ENCODE measurements at places on chromosomes 7 and 10. TPM values are rescaled to one million over a fixed set of nuclear protein-coding genes. Genes with fewer than 3 reads are reported as not detected.
A peak's percentile ranks its signal among the peaks of the same experiment; 100 is the strongest.

GRCh38 chr10:58590152-58590840, 77.6 kb downstream of the BICC1 start:
- DNase-seq = peak; percentile 55
- H3K27ac ChIP-seq = no peak overlapping the region
- no peaks in the 10 kb centered on the region for H3K4me1 ChIP-seq
- H3K27me3 ChIP-seq = no peaks in the 10 kb centered on the region
- no peaks in the 10 kb centered on the region for H3K36me3 ChIP-seq

Gene CEP55
- 6.0 TPM for polyA plus RNA-seq

Gene H2BK1
- polyA plus RNA-seq = not detected

DNA sequence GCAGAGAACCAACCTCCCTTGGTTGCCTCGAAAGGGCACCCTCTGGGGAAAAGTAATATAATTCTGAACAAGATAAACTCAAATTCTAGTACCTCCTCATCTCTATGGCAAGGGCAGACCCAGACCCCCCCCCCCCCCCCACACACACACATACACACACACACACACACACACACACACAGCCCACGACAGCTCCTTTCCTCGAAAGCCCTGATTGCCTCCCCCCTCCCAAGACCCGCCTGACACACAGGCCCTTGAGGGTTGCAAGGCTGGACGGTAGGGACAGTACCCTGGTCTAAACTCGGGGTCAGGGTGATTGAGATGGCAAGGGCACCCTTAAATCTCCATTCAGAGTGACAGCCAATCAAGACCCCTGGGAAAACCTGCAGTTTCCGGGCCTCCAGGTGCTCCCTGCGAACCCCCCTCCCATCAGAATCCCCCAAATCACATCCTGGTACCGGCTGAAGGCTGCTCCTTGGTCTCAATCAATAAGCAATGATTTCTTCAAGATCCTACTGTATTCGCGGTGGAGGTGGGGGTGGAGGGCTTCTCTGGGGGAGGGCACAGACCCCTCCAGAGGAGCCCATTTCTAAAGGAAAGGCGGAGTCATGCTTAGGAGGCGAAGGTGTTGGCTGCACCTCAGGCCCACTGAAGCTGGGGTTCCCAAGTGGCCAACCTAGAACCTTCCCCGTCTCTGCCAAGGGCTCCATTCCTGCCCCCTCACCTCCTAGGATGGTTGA, 100.7 kb downstream of the HIP1 start:
- peak overlapping the region; percentile 71 for H3K27ac ChIP-seq
- H3K4me3 ChIP-seq = peak overlapping the region; percentile 67
- peaks cover 3% of the 10 kb centered on the region for H3K36me3 ChIP-seq
- no peaks in the 10 kb centered on the region for H3K27me3 ChIP-seq
- peaks cover 32% of the 10 kb centered on the region for H3K4me1 ChIP-seq

Gene SFTPA1
- polyA plus RNA-seq = not detected

Gene RBM20
- 2.2 TPM for polyA plus RNA-seq

GRCh38 chr10:51103554-51104217, 29.4 kb downstream of the PRKG1 start:
- no peaks in the 10 kb centered on the region for H3K4me1 ChIP-seq
- H3K27ac ChIP-seq = no peak overlapping the region
- no peaks in the 10 kb centered on the region for H3K27me3 ChIP-seq
- DNase-seq = no peak
- H3K4me3 ChIP-seq = no peak overlapping the region

- no peak for DNase-seq
- no peaks in the 10 kb centered on the region for H3K27me3 ChIP-seq
These were observed 58.7 kb downstream of the CYP51A1 start for GRCh38 chr7:92075455-92076158.

DNA sequence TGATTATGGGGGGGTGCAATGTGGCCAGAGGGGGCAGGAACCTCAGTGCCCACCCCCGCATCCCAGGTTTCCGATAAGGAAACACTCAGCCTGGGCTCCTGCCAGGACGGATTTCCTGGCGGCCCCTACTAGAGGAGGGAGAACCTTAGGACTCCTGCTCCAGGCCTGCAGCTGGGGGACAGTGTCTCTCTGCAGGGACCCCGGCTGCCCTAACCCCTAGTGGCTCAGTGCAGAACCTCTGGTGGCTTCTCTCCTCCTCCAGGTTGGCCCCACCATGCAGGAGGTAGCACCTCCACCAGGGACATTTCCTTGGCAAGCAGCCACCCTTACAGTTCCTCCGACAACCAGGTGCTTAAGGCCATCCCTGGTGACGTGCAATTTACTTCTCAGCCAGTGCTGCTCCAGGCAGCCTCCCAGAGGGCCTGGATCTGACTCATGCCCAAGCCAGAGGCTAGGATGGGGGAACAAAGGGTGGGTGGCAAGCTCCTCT, 31.9 kb downstream of the SH2B2 start:
- H3K4me1 ChIP-seq = peaks cover 6% of the 10 kb centered on the region
- no peak overlapping the region for H3K4me3 ChIP-seq
- H3K27me3 ChIP-seq = no peaks in the 10 kb centered on the region
- DNase-seq = no peak
- H3K27ac ChIP-seq = no peak overlapping the region

- no peak overlapping the region for H3K27ac ChIP-seq
- H3K36me3 ChIP-seq = no peaks in the 10 kb centered on the region
- DNase-seq = no peak
- no peaks in the 10 kb centered on the region for H3K4me1 ChIP-seq
- no peak overlapping the region for H3K4me3 ChIP-seq
These were observed 548.2 kb upstream of the PFKP start for GRCh38 chr10:2519139-2519538.

Gene UNCX
- polyA plus RNA-seq = 3.9 TPM

DNA sequence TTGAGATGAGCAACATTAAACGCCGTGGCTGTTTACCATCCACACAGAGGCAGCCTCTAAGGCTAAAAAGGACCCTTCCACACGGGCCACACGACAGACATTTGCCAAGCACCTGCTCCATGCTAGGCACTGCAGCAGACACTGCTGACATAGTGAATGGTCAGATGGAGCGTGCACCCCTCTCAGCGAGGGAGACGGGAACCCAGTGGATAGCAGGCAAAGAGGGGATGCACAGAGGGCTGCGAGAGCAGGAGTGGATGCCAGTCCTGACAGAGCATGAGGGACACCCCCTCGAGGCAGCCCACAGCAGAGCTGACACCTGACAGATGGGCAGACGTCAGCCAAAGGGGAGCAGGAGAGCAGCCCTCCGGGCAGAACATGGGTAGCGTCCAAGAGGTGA, 5.6 kb upstream of the STK32C start:
- no peak for DNase-seq

DNA sequence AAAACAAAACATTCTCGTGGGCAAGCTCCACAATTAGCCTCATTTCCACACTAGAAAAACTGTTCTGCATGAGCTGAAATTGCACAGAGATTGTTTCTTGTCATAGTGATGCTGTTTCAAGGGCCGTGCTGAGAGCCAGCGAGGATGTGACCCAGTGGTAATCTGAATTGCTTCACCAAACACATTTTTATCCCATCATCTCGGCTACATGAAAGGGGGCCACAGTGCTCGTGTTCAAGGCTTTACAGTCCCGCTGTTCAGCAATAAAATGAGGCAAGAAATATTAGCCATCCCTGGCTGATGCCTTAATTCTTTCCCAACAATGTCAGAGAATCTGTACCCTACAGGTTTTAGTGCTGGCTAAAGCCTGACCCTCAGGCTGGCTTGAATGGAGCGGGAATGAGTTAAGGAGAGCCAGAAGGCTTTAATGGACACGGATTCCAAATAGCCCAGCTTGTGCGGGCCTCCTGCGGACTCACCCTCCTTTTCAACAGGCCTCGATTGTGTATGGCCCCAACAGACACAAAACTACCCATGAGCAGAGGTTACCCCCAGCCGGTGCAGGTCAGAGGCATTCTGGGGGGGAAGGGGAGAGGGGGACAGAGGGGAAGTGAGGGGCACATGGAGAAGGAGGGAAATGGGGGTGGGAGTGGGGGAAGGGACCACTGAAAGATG, 2.0 kb upstream of the GDF10 start:
- peak; percentile 60 for DNase-seq
- no peak overlapping the region for H3K4me3 ChIP-seq
- no peaks in the 10 kb centered on the region for H3K36me3 ChIP-seq
- peaks cover 29% of the 10 kb centered on the region for H3K27me3 ChIP-seq
- H3K27ac ChIP-seq = no peak overlapping the region
- H3K4me1 ChIP-seq = peaks cover 39% of the 10 kb centered on the region

DNA sequence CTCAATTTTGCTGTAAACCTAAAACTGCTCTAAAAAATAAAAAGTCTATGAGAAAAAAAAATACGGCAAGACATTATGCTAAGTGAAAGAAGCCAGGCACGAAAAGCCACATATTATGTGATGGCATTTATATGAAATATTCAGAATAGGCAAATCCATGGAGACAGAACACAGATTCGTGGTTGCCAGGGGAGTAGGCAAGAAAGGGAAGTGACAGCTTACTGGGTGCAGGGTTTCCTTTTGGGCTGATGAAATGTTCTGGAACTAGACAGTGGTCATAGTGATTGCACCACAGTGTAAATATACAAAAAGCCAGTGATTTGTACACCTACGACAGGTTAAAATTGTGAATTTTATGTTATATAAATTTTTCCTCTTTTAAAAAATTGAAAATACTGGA, 41.3 kb upstream of the GLI3 start:
- no peak overlapping the region for H3K4me3 ChIP-seq
- no peak for DNase-seq
- no peaks in the 10 kb centered on the region for H3K36me3 ChIP-seq
- H3K27me3 ChIP-seq = no peaks in the 10 kb centered on the region
- H3K27ac ChIP-seq = no peak overlapping the region

Gene CDH23
- 21.5 TPM for polyA plus RNA-seq

GRCh38 chr10:68560943-68561864, 1.1 kb downstream of the TET1 start:
- DNase-seq = no peak
- H3K36me3 ChIP-seq = no peaks in the 10 kb centered on the region
- peak overlapping the region; percentile 69 for H3K4me3 ChIP-seq
- H3K27ac ChIP-seq = peak overlapping the region; percentile 79
- H3K27me3 ChIP-seq = peaks cover 10% of the 10 kb centered on the region
- H3K4me1 ChIP-seq = peaks cover 11% of the 10 kb centered on the region

GRCh38 chr7:99387912-99388311, 13.4 kb downstream of the ARPC1B start:
- H3K27me3 ChIP-seq = no peaks in the 10 kb centered on the region
- no peak overlapping the region for H3K27ac ChIP-seq
- peaks cover 34% of the 10 kb centered on the region for H3K36me3 ChIP-seq
- peaks cover 11% of the 10 kb centered on the region for H3K4me1 ChIP-seq

GRCh38 chr7:44461387-44461786, 29.1 kb downstream of the NUDCD3 start:
- DNase-seq = no peak
- H3K36me3 ChIP-seq = peaks cover 3% of the 10 kb centered on the region
- no peak overlapping the region for H3K4me3 ChIP-seq
- no peaks in the 10 kb centered on the region for H3K4me1 ChIP-seq
- no peak overlapping the region for H3K27ac ChIP-seq
- no peaks in the 10 kb centered on the region for H3K27me3 ChIP-seq

Gene PDE6C
- polyA plus RNA-seq = 0.82 TPM

DNA sequence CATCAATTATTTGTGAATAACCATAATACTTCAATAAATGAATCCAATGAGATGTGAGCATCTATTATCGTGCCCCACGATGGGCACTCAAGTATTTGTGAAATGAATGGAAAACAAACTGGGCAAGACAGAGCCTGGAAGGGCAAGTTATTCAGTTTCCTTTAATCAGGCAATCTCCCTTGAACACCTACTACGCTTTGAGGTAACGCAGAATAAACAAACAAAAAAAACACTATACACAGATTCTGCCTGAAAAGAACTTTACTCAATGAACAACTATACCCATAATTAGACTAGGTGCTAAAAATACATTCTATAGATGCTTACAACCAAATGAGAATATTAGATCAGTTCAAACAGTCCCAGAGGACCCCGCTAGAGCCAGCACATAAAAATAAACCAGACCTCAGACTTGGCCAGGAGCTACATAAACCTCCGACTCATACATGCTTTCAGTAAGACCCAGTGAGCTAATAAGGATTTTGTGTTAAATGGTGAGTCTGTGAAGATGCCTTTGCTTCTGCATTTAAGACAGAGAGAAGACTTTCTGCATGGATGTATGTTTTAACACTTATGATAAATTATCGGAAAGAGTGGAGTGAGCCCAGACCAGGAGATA, 121.3 kb downstream of the MPP7 start:
- DNase-seq = no peak
- H3K36me3 ChIP-seq = no peaks in the 10 kb centered on the region
- H3K4me1 ChIP-seq = no peaks in the 10 kb centered on the region
- no peak overlapping the region for H3K27ac ChIP-seq

Gene METTL27
- polyA plus RNA-seq = 0.49 TPM

DNA sequence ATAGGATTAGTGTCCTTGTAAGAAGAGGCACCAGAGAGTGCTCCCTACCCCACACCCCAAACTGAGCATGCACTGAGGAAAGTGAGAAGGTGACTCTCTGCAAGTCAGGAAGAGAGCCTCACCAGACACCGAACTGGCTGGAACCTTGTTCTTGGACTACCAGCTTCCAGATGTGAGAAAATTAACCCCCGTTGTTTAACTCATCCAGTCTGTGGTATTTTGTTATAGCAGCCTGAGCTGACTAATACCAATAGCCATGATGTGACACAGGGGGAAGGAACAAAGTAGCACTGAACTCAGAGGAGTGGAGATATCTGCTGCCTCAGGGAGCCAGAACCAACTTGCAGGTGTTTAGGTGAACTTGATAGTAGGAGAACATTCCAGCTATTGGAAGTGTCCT, 415.2 kb upstream of the ZMIZ1 start:
- H3K36me3 ChIP-seq = no peaks in the 10 kb centered on the region
- no peak for DNase-seq
- H3K4me3 ChIP-seq = no peak overlapping the region
- peaks cover 28% of the 10 kb centered on the region for H3K4me1 ChIP-seq
- no peak overlapping the region for H3K27ac ChIP-seq

GRCh38 chr10:70604106-70604505, 1.6 kb upstream of the PRF1 start:
- no peak for DNase-seq
- no peak overlapping the region for H3K27ac ChIP-seq
- H3K27me3 ChIP-seq = no peaks in the 10 kb centered on the region
- H3K36me3 ChIP-seq = peaks cover 4% of the 10 kb centered on the region

DNA sequence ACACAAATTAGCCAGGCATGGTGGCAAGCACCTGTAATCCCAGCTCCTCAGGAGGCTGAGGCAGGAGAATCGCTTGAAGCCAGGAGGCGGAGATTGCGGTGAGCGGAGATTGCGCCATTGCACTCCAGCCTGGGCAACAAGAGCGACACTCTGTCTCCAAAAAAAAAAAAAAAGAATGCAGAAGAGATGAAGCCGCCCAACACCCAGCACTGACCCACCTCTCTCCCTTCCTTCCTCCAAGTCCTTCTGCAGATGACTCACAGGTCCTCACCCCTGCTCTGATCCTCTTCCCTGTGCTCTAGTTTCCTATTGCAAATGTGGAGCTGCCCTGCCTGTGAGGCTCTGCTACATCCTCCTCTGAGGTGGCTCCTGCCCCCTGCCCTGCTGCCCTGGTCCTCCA, 22.0 kb upstream of the OPALIN start:
- H3K36me3 ChIP-seq = peaks cover 6% of the 10 kb centered on the region
- H3K4me1 ChIP-seq = peaks cover 13% of the 10 kb centered on the region
- no peak overlapping the region for H3K4me3 ChIP-seq
- no peak for DNase-seq
- H3K27me3 ChIP-seq = no peaks in the 10 kb centered on the region
